NCI-H1048 (cell line): ENCODE measurements at places on chromosomes 3 and 15.

GRCh38 chr3:184600685-184601377, 39.2 kb downstream of the EPHB3 start:
- no peak for DNase-seq

- DNase-seq: no peak
These were observed 11.6 kb downstream of the ADAMTSL3 start for GRCh38 chr15:83665480-83665879.

GRCh38 chr3:149018247-149018646, 26.9 kb downstream of the GYG1 start:
- no peak for DNase-seq

DNA sequence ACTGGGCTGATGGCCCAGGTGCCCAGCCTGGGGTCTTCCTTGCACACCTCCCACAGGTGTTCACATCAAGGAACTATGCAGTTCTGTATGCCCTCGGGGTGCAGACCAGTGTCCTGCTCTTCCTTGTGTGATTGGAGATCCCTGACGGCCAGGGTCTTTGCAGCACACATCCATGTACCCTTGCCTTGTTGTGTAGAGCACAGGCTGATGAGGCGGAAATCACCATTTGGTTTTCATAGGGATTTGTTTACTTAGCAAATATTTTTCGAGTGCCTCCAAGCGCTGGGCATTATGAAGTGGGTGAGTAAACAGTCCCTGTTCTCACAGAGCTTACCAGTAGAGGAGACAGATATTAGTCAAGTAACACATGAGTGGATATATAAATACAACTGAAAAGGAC, 209.3 kb upstream of the UMPS start:
- DNase-seq: no peak

DNA sequence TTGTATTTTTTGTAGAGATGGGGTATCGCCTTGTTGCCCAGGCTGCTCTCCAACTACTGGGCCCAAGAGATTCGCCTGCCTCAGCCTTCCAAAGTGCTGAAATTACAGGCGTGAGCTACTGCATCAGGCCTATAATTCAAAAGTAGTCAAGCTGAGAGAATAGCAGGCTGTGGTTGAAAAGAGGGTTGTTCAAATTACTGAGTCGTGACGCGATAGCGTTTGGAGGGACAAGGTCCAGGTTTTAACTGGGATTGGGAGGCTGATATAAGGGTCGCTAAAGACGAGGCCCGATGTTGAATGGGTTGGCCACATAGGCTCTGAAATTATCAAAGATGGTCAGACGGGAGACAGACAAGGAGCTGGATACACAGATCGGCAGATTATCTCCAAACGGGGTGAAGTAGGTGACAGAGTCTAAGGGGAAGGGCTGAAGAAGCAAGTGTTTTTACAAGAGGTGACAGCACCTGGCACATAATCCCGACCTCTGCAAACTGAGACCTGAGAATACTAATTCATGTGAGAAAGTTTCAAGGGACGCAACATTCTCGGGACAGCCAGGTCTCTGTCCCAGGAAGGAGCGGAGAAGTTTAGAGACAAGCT, 759 bp upstream of the ARID3B start:
- no peak for DNase-seq

DNA sequence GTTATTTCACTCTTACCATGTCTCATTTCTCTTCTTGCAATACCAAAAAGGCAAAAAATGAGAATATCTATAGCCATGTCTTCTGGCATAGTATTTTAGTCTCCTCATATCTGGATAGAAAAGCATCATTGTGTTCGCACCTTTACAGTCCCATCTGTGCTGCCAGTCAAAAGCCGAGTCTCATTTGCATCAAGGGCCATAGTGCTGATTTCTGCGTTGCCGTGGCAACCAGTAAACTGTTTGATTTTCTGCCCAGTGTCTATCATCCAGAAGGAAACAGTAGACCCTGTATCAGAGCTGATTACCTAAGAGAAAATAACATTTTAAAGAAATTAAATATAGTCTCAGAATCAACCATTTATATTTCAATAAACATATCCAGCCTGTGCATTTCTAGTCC, 86.1 kb upstream of the SERPINI2 start:
- no peak for DNase-seq

- DNase-seq: no peak
These were observed 50.8 kb downstream of the RFX7 start for GRCh38 chr15:56192659-56193442.
